ENCODE measurements at places on chromosomes 16 and 17.

DNA sequence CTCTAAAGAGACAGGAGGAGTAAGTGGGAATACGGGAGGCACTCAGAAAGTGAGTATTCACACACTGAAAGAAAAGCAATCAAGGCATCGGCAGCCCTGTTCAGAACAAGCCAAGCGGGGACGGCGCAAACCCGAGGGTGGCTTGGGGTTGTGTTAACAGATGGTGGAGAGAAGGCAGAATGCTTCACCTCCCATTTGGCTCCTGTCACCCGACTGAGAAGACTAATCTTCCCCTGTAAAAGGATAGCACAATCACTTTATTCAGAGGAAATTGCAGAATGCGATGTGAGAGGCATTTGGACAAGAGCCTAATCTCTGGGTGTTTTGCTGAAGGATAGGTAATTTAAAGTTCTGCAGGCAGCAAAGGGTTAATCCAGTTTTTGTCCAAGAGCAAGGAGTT lies 119.3 kb upstream of the WSCD1 start:
- DNase-seq = no peak

DNA sequence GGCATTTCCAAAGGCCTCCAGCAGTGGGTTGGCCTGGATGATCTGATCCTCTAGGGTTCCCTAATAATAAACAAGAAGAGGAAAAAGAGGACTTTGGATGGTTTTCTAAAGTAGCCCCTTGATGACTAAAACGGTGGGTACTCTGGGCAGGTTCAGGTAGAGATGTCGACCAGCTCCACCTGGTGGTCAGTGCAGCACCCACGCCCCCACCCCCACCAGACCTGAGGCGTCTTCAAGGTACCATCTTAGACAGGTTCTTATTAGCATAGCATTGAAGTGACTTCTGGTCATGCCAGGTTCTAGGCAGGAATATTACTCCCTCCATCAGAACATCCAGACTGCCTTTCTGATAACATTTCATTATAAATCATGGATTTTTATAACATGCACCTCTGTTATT lies 15.0 kb downstream of the MYH13 start:
- no peak for DNase-seq

DNA sequence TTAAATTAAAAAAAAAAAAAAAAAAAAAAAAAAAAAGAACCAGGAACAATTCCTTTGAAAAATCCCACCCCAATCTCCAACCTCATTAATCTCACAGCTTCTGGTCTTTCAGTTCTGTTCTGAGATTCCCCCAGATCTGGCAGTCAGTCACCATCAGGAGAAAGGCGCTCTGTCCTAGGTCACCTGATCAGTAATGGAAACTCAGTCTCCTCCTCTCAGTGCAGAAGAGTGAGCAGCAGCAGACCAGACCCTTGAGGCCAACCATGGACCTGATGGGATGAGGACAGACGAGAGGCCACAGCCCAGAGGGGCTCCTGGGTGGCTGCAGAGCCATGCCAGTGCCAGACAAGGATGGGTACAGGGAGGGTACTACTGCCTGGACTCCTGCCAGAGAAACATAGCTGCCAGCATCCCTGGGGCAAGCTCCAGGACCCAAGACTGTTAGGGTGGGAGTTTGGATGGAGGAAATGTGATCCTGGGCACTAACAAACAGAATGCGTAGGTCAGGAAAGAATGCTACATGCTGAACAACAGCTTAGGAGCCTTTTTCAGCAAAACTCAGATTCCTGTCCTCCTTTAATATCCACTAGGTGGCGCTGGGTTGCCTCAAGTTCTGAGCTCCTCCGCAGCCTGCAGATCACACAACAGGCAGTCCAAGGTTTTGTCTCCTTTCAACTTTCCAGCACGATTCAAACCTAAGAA lies 28.7 kb downstream of the MPG start:
- peak; percentile 86 for DNase-seq

DNA sequence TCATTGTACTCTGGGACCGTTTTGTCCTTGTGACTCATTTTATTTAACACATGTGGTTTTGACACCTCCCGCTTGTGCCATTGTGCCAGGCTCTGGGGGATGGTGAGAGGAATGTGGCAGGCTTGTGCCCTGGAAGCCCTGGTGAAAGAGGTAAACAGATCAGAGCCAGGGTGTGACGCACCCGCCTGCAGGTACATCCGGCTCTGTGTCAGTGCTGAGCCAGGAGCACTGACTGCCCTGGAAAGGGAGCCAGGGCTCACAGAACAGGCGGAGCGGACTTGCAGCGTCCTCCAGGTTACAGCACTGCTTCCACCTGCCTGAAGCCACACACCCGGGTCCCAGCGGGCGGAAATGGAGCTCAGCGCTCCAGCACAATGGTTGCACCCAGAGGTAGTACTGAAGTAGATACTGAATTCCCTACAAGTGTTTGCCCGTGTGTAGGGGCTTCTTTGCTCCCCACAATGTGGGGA lies 30.6 kb downstream of the CDRT15 start:
- no peak for DNase-seq

DNA sequence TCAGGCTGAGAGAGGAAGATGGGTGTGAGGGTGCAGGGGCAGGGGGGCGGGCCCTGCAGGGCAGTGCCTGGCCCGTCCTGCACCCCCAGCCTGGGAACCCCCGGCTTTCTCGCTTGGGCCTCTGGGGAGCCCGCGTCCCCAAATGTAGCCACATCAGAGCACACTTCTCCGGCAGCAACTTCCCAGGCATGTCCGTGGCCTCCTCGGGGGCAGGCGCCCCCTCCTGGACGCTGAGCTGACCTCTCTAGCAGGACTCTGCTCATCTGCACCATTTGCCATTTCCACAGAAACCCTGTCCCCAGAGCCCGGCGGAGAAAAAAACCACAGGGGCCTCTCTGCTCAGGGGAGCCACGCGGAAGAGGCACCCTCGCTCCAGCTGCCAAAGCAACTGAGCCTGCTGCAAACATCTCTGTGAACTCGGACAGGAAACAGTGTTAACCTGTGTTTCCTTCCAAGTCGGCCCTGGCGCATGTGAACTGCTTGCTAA lies 63.4 kb downstream of the KLHDC4 start:
- no peak for DNase-seq

- DNase-seq = no peak
Measured at GRCh38 chr17:53426505-53426904, 396.2 kb upstream of the KIF2B start.

- no peak for DNase-seq
Measured at GRCh38 chr17:35477248-35477647, 28.7 kb upstream of the SLFN13 start.

- no peak for DNase-seq
Measured at GRCh38 chr16:80507538-80507937, 33.3 kb upstream of the DYNLRB2 start.

DNA sequence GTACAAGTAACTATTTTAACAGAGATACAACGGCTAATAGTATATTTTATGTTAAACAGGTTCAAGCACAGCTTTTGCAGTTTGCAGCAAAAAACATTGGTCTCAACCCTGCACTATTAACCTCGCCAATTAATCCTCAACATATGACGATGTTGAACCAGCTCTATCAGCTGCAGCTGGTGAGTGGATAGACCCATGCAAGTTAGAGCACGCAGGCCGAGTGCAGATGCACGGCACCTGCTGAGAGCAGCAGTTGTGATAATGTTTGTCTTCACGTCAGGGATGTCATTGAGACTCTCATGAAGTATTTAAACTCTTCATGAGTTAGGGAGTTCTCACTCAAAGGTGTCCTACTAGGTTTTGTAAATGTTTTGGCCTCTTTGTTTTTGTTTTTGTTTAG lies 45.6 kb downstream of the TMC6 start:
- no peak for DNase-seq

DNA sequence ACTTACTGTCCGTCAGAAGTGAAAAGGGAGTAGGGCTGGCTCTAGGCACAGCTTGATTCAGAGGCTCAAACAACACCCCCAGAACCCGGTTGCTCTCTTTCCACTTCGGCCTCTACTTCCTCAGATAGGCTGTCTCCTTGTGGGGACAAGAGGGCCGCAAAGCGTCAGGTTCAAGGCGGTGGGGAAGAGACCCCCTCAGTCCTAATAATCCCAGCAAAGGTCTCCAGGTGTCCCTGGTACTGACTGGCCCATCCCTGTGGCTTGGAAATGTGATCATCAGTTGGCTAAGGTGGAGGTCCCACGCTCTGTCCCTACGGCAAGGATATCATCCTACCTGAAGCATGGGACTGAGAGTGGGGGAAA lies 26.0 kb downstream of the NGFR start:
- no peak for DNase-seq

GRCh38 chr17:9175700-9176467 lies 154.6 kb downstream of the NTN1 start:
- no peak for DNase-seq

Data from RKO (cell line).